AG04450 (cell line): ENCODE measurements at places on chromosomes 12 and 14. TPM values are rescaled to one million over a fixed set of nuclear protein-coding genes. Genes with fewer than 3 reads are reported as not detected.

Gene ANKRD33
- polyA plus RNA-seq, result not detected in 2 replicates

Gene CD69
- not detected in 2 replicates for polyA plus RNA-seq

- DNase-seq, result peak; percentile 88
These were observed 65.6 kb upstream of the PTGR2 start for GRCh38 chr14:73785834-73786635.

GRCh38 chr12:25882266-25882665, 76.2 kb upstream of the RASSF8 start:
- no peak for DNase-seq

DNA sequence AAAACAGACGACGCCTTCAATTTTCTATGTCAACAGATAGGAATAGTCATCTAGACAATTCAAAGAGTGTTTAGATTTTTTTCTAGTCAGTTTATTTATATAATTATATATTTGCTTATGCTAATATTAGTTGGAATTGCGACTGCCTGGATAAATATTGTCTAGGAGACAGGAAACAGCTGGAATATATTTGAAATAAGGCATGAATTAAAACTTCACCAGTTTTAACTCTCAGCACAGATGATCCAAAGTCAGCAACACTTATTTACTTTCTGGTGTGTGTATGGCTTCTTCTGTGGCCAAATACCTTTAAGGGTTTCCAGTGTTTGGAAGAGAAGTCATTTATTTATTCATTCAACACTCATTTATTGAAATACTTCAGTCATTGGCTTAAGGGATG, 1215.4 kb upstream of the USP15 start:
- no peak for DNase-seq

- DNase-seq, result no peak
These were observed 52.3 kb downstream of the KCNK10 start for GRCh38 chr14:88270776-88271175.

- no peak for DNase-seq
These were observed 35.6 kb downstream of the RIMBP2 start for GRCh38 chr12:130680451-130680990.
